Forelimb muscle (tissue), 1 donor: ENCODE measurements at places on chromosomes 16 and 17. TPM values are rescaled to one million over a fixed set of nuclear protein-coding genes. Genes with fewer than 3 reads are reported as not detected.

KRT222 gene
- polyA plus RNA-seq = 0.13 TPM

CACNA1G gene
- 6.6 TPM for polyA plus RNA-seq

CLEC19A gene
- polyA plus RNA-seq = 0.16 TPM

HS3ST4 gene
- not detected for polyA plus RNA-seq

SAMD14 gene
- polyA plus RNA-seq = 4.3 TPM
